Panc1 (cell line): ENCODE measurements at places on chromosomes 16 and 17.
A peak's percentile ranks its signal among the peaks of the same experiment; 100 is the strongest.

DNA sequence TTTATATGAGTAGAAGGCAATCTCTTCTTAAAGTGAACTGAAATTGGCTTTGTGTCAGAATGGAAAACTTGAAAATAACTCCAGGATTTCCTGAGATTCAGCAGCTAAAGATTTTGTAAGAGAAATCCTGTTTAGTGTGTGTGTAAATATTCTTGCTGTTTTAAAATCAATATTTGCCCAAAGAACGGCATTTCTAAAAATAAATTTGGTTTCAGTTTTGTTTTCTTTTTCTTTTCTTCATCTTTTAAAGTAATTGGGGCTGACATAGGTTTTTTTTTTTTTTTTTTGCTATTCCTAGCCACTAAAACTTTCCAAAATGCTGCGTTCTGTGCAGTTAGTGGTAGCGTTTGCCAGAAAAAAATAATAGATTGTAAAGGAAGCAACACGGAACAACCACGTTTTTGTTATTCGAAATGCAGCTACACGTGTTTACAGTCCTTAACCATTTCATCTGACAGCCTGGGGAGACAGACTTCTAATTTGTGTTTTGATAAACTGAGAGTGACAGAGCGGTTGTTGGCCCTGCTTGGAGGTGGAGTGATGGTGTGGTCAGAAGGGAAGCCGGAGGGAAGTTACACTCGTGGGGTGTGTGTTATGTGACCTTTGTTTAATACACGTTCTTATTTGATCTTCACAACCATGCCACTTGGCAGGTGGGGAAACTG lies 21.6 kb upstream of the SMPD3 start:
- DNase-seq = no peak

- no peak for DNase-seq
Observed at GRCh38 chr17:31564883-31565301, 173.4 kb downstream of the RAB11FIP4 start.

DNA sequence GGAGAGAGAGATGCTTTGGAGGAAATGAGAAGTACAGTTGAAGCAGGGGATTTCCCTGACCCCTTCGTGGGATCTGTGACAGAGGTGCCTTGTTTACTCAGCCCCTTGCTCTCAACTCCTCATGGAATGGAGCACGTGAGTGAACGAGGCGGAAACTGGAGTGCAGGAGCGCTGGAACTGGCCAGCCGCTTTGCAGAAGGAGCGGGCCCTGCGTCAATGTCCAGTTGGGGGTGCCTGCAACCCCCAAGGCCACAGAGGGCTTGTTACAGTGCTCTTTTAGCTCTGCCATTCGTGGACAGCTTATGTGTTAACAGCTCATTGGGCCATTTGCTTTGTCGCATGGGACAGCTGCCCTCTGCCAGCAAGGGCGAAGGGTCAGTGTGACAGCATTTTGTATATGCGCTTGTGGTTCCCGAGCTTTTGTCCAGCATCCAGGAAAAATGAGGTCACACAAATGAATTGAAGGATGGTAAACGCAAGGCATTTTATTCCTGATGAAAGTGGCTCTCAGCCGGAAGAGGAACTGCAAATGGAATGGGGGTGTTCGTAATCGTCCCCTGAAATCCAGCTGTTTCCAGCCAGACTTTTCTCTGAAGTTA lies 1395.1 kb downstream of the CDH8 start:
- DNase-seq = no peak

DNA sequence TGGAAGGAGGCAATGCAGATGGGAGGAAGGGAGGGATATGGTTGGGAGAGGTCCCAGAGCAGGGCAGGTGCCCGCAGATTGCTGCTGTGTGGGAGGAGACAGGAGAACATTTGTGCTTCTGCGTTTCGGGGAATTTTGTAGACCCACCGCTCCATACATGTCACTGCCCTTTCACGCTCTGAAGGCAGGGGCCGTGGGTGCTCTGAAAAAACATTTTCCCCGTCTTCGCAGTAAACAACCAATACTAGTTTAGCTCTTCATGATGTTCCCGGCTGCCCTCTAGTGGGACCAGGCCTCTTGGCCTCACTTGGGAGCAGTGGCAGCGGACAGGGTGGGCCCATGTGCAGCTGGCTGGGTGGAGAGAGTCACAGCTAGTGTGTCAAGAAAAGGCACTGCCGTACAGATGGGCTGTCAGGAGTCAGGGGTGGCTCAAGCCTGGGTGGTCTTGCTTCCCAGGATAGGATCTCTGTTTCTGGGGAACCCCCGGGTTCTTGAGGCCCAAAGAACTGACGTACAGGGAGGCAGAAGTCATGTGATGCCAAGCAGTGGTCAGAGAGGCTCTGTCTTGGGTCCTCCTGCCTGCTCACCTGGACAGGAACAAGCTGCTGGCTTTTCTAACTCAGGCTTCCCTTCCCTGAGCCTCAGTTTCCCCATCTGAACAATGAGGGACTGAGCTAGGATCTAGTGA lies 46.5 kb upstream of the CPNE2 start:
- DNase-seq = peak; percentile 13

DNA sequence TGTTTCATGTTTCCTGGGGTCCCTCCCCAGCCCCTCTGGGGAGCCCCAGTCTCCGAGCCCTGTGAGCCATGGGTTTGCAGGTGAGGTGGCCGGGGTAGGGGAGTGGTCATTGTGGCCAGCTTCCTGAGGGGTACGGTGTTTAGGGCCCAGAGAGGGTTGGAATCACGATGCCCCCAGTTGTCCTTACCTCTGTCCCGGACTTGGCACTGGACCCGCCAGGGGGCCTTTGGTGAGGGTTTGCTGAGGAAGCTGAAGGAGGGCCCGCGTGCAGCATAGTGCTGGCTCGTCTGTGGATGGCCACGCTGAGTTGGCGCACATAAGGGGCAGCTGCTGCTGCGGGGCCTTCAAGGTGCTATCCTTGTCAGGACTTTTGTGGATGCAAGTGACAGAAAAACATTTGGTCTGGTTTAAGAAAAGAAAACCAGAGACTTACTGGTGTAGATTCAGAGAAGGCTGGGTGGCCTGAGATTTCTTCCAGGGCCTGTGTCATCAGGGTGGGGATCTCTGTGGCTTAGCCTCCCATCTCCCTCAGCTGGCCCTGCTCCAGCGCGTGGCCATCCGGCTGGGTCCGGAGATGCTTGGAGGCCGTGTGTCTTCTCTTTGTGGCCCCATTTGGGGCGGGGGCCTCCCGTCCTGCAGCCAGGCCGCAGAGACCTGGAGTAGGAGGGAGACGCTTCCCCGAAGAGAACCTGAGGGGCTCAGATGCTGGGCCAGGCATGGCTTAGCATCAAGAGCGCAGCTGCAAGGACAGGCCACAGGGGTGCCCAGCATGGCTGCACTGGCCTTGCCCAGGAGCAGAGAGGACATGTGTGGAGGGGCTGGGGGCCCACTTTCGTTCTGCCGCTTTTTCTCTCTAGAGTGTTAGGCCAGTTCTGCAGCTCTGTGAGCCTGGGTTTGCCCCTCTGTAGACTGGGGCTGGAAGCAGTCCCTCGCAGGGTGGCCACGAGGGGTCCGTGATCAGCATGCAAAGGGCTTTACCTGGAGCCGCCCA lies 33.7 kb upstream of the NUDT16L1 start:
- no peak for DNase-seq
